Left ventricle myocardium inferior (tissue), 1 donor: ENCODE measurements at places on chromosomes 5 and 9. TPM values are rescaled to one million over a fixed set of nuclear protein-coding genes. Genes with fewer than 3 reads are reported as not detected.

DNA sequence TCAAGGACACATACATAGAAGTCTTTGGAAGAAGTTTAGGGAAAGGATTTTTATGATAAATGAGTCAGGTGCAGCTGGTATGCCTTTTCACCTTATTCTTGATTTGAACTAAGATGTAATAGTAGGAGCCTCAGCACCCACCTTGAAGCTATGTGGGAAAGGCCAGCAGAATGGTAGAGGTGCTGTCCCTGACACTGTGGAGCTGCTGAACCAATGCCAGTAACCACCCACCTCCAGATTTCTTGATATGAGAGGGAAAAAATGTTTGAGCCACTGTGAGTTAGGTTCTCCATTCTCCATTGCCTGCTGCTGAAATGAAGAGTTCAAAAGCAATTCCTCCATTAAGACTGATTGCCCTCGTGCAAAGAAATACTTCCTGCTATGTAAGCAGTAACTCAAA lies 12.2 kb upstream of the HMGCR start:
- no peak for DNase-seq
- H3K36me3 ChIP-seq: no peaks in the 10 kb centered on the region
- H3K27ac ChIP-seq: no peak overlapping the region
- H3K27me3 ChIP-seq: peaks cover 6% of the 10 kb centered on the region
- no peak overlapping the region for H3K4me3 ChIP-seq
- no peaks in the 10 kb centered on the region for H3K4me1 ChIP-seq

The MRRF gene
- total RNA-seq: 35.8 TPM

DNA sequence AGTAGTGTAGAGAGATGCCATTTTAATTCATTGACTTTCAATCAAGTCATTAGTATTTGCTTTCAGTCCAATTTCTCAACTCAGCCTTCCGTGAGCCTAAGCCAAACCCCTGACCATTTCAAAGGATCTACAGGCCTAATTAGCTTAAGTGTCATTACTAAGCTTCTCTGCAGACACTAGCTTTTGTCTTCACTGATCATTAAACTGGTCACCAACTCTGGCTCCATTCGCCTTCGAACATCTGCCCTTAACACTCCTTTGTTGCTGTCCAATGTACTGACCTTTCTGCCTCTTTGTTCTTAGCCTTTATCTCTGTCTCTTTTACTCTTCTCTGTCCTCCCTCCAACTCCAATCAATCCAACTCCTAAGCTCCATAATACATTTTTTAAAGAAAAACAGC lies 299.3 kb downstream of the DIRAS2 start:
- H3K36me3 ChIP-seq: no peaks in the 10 kb centered on the region
- no peak for DNase-seq
- H3K27me3 ChIP-seq: peaks cover 43% of the 10 kb centered on the region
- H3K27ac ChIP-seq: no peak overlapping the region
- H3K4me3 ChIP-seq: no peak overlapping the region

The LEAP2 gene
- total RNA-seq: 1.9 TPM

The C9orf85 gene
- total RNA-seq: 6.3 TPM

- H3K36me3 ChIP-seq: no peaks in the 10 kb centered on the region
- no peak for DNase-seq
- no peaks in the 10 kb centered on the region for H3K27me3 ChIP-seq
Measured at GRCh38 chr5:171639966-171640365, 145.7 kb upstream of the SMIM23 start.
